GM04504 (cell line): ENCODE measurements at places on chromosomes 3 and 15.
A peak's percentile ranks its signal among the peaks of the same experiment; 100 is the strongest.

GRCh38 chr15:94075349-94075748 is 156.0 kb upstream of the MCTP2 start:
- no peak for DNase-seq

GRCh38 chr3:58668247-58668646 is 1.7 kb upstream of the FAM3D start:
- DNase-seq: no peak

DNA sequence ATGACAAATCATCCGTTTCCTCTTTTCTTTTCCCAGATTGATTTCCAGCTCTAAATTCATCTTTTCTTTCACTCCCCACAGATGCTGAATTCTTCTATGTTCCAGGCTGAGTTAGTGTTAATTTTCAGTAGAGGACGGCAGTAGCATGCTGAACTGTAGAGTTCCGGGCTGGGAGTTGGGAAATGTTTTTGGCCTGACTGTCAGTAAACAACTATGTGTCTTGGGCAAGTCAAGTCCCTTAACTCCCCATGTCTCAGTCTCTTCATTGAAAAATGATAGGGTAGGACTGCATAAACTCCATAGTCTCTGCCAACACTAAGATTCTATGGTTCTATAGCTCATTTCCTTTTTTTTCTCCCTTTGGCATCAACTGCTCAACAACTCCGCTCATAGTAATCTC is 333.9 kb downstream of the TIGIT start:
- DNase-seq: peak; percentile 44

- DNase-seq: no peak
Measured at GRCh38 chr15:35992791-35993190, 446.8 kb upstream of the DPH6 start.

GRCh38 chr3:152011812-152012735 is 138.6 kb downstream of the SUCNR1 start:
- no peak for DNase-seq
